ENCODE measurements at places on chromosomes 2 and 18.

DNA sequence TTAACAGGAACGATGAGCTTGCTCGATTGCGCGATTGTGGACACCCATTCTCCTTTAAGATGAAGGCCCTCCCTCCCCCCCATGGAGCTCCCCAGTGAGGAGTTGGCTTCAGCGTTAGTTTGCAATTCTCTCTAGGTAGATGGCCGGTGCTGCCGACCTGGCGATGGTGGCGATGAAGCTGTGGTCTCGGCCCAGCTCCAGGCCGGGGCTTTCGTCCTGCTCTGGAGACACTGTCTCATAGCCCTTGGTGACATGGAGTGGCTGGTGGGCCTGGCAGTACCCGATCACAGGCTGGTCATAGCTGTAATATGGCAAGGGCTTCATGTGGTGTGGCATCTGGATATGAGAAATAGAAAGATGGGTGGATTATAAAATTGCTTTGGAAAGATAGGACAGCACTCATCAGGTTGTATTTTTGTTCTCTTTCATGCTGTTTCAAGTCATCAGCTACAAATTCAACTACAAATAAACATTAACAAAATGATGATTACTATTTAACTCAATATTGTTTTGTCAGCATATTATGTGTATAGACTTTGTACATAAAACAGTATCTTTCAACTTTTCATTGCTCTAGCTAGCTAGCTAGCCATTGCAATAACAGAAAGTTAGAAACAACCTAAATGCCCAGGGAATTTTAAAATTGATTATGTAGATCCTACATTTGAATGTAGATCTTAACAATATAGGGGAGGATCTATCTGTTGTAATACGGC, 773.4 kb downstream of the LRRTM4 start:
- DNase-seq, result no peak
- H3K27me3 ChIP-seq, result no peaks in the 10 kb centered on the region
- no peak overlapping the region for H3K4me3 ChIP-seq
- no peaks in the 10 kb centered on the region for H3K4me1 ChIP-seq
- no peak overlapping the region for H3K27ac ChIP-seq

DNA sequence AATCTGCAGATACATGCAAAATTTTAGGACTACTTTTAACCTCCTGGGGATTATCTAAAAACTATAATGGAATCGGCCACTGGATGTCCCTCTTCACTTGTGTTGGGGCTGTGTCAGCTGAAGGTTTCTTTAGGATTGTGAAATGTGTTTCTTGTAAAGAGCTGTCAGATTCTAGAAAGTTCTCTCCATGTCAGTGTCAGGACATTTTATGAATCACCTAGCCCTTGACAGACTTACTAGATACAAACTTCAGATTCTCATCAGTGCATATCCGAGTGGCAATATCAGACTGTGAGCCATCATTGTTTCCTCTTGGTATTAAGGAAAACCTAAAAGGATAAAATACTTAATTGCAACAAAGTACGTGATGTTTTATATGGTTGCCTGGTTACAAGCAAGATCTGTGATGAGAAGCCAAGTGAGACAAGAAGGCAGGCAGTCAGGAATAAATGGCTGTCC, 107.3 kb downstream of the CPS1 start:
- H3K36me3 ChIP-seq, result no peaks in the 10 kb centered on the region
- H3K27me3 ChIP-seq, result no peaks in the 10 kb centered on the region
- H3K27ac ChIP-seq, result no peak overlapping the region
- H3K4me3 ChIP-seq, result no peak overlapping the region
- no peak for DNase-seq

GRCh38 chr2:198325359-198325758, 521.0 kb downstream of the PLCL1 start:
- no peak for DNase-seq
- peaks cover 13% of the 10 kb centered on the region for H3K4me1 ChIP-seq
- no peaks in the 10 kb centered on the region for H3K27me3 ChIP-seq
- no peak overlapping the region for H3K4me3 ChIP-seq
- no peaks in the 10 kb centered on the region for H3K36me3 ChIP-seq
- no peak overlapping the region for H3K27ac ChIP-seq

GRCh38 chr18:60070631-60071030, 170.8 kb downstream of the PMAIP1 start:
- H3K4me3 ChIP-seq, result no peak overlapping the region
- H3K4me1 ChIP-seq, result no peaks in the 10 kb centered on the region
- H3K27ac ChIP-seq, result no peak overlapping the region

GRCh38 chr2:187215532-187216240, 232.4 kb downstream of the CALCRL start:
- H3K4me3 ChIP-seq, result no peak overlapping the region
- H3K27ac ChIP-seq, result no peak overlapping the region
- no peak for DNase-seq
- no peaks in the 10 kb centered on the region for H3K27me3 ChIP-seq
- H3K36me3 ChIP-seq, result no peaks in the 10 kb centered on the region
- no peaks in the 10 kb centered on the region for H3K4me1 ChIP-seq

DNA sequence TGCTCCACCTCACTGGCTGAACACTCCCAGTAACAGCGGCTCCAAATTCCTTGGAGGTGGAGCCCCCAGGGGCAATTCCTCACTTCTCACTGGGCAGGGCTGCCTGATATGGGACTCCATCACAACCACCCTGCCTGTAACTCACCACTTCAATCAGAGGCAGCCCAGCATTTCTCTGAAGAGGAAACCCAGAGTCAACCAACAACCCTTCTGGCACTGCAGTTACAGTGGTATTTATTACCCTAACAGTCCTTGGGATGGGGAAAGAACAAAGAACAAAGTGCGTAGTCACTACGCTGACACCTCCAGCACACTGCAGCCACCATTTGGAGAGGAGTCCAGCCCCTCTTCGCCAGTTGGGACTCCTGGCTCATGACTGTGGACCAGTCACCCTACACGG, 85.7 kb upstream of the GALNT13 start:
- no peak overlapping the region for H3K4me3 ChIP-seq
- no peak for DNase-seq
- H3K27me3 ChIP-seq, result no peaks in the 10 kb centered on the region
- H3K4me1 ChIP-seq, result no peaks in the 10 kb centered on the region
- no peak overlapping the region for H3K27ac ChIP-seq

GRCh38 chr2:240886023-240886565, 9.9 kb downstream of the MAB21L4 start:
- H3K4me3 ChIP-seq, result no peak overlapping the region
- no peaks in the 10 kb centered on the region for H3K27me3 ChIP-seq
- H3K27ac ChIP-seq, result no peak overlapping the region
- no peaks in the 10 kb centered on the region for H3K36me3 ChIP-seq
- no peaks in the 10 kb centered on the region for H3K4me1 ChIP-seq

- H3K4me1 ChIP-seq, result peaks cover 3% of the 10 kb centered on the region
- H3K36me3 ChIP-seq, result no peaks in the 10 kb centered on the region
- no peak for DNase-seq
- peaks cover 26% of the 10 kb centered on the region for H3K27me3 ChIP-seq
These were observed 28.0 kb upstream of the SMIM21 start for GRCh38 chr18:75455249-75456198.

DNA sequence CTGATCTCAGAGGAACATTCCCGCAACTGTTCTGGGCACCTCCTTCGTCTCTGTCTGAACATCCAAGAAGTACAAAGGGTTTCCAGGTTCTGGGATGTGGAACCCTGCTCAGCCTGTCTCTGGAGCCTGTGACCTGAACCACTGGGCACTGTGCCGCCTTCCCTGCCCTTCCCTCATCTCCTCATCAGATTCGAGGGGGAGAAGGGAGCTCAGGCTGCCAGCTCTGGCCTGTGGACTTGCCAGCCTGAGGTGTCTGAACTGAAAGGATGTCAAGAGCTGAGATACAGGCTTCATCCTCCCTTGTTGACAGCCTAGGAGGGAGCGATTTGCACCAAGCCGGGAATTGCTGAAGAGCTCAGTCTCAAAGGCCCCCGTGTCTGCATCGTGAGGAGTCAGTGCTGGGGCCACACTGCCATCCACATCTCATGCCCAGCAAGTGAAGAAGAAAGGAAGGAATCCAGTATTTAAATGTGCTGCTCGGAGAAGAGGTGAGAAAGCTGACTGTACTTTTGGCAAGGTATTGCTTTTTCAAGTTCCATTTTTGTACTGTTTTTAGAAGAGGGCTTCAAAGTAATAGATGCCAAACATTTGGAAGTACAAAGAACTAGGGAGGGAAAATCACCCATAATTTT, 12.6 kb downstream of the NEU2 start:
- H3K4me1 ChIP-seq, result no peaks in the 10 kb centered on the region
- H3K27ac ChIP-seq, result no peak overlapping the region
- H3K4me3 ChIP-seq, result no peak overlapping the region
- no peaks in the 10 kb centered on the region for H3K36me3 ChIP-seq

GRCh38 chr2:149331023-149331400, 625 bp downstream of the LYPD6 start:
- H3K4me1 ChIP-seq, result no peaks in the 10 kb centered on the region
- no peak overlapping the region for H3K27ac ChIP-seq
- H3K36me3 ChIP-seq, result no peaks in the 10 kb centered on the region
- H3K4me3 ChIP-seq, result no peak overlapping the region

- no peaks in the 10 kb centered on the region for H3K36me3 ChIP-seq
- no peaks in the 10 kb centered on the region for H3K4me1 ChIP-seq
- no peak for DNase-seq
- H3K27me3 ChIP-seq, result no peaks in the 10 kb centered on the region
- H3K4me3 ChIP-seq, result no peak overlapping the region
These were observed 44.3 kb downstream of the MOGAT1 start for GRCh38 chr2:222715742-222716141.
